ENCODE measurements at places on chromosomes 3 and 15.

DNA sequence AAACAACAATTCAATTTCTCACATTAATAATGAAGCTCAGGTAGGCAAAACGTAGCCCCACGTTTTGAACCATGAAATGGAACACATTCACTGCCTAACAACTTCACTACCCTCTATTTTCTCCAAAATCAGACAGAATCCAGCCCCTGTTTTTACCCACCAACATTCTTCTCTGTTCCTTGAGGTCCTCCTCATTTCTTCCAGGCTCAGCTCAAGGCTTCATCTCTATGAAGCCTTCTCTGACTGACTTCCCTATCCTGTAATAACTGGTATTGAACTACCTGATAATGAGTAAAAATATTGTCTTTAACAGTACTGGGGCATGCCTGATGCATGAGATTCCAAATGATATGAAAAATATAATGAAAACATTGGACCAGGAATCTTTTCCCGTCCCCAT is 2.2 kb downstream of the TFRC start:
- DNase-seq: no peak

GRCh38 chr3:55724821-55725220 is 237.7 kb upstream of the WNT5A start:
- DNase-seq: peak; percentile 3

GRCh38 chr15:78983146-78983918 is 38.5 kb upstream of the CTSH start:
- no peak for DNase-seq

DNA sequence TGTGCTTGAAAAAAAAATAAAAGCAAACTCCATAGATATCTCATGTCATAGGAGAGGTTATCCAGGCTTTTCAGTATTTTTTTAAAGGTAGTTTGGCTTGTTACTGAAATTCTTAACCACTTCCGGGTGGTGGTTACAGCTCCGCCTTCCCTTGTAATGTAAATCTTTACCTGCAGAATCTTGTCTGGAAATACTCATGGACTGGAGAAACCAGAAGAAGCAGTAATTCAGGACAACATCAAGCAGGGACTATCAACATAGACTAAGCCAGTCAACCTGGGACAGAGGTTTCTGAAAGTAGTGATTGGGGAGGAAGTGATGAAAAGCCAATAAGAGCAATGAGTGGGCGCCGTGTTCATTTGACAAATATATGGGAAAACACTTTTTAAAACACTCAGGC is 78.9 kb upstream of the SKOR1 start:
- DNase-seq: no peak

- no peak for DNase-seq
Observed at GRCh38 chr15:68983961-68984481, 30.5 kb upstream of the NOX5 start.

DNA sequence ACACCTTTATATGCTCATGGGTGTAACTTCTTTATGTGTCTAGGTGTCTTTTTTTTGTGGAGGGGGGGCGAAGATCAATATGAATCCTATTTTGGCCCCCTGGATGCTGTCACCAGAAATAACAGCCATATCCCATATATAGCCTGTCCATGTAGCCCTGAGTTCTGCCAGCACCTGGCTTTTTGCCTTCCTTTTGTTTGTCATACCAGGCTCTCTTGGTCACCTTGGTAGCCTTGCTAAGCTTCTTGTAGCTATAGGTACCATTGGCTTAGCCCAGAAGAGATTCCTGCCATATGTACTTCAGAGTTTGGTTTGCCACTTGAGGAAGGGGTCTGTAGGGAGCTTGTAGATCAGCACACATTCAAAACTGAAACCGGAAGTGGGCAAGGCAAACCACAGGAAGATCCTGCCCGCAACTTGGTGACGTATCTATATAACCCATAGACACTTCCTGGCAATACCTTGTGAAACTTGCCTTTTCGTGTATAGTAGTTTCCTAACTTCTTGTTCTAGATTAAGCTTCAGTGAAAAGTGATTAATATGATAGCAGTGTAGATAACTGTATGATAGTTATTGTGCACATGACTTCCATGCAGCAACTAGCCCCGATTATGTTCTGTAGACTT is 11.9 kb downstream of the RASA2 start:
- no peak for DNase-seq

GRCh38 chr15:98800437-98801233 is 152.3 kb downstream of the IGF1R start:
- no peak for DNase-seq

DNA sequence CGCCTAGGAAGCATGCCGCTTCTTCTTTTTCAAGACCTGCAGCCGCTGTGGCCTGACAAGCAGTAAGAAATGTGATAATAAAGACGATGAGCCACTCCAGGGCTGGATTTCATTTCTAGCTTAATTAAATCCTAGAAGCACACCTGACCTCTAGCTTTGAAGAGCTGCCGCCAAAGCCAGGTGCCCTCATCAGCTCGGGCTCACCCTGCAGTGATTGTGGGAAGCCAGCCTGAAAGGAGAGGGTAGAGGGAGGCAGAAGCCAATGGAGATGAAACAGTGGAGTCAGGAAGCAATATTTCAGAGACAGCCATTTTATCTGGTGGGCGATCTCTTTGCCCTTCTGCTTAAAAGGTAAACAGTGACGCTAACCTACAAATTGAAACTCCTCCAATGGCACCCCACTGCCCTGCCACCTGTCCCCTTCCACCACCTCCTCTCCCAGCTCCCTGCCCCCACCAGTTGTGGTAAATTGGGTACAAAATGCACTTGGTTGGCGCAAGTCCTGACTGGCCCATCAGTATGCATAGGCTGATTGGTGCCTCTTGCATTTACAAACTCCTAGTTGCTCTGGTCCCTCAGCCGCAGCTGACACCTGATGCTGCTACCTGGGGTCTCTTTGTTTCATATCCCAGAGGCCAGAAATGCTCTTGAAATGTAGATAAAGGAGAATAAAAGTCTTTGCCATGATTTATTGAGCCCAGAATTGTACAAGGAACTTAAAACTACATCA is 385.3 kb downstream of the PDCD6IP start:
- no peak for DNase-seq

- DNase-seq: no peak
Observed at GRCh38 chr15:58908550-58909309, 24.7 kb downstream of the SLTM start.

Data from esophagus muscularis mucosa (tissue), 4 donors.